Colonic mucosa (tissue), 4 donors: ENCODE measurements at places on chromosomes 5 and 9. TPM values are rescaled to one million over a fixed set of nuclear protein-coding genes. Genes with fewer than 3 reads are reported as not detected.

DNA sequence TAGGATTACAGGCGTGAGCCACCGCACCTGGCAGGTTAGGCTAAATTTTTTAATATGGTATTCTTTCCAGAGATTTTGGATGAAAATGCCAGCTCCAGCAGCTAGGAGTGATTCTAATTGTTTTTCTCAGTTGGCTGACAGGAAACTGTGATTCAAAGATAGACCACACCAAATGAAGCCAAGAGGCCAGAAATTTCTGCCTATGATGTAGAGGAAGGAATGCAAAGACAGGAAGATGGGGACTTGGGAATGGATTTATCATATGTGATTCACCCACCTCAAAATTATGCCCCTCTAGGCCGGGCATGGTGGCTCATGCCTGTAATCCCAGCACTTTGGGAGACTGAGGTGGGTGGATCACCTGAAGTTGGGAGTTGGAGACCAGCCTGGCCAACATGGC is 53.3 kb downstream of the UGCG start:
- H3K36me3 ChIP-seq = no peaks in the 10 kb centered on the region
- H3K4me3 ChIP-seq = no peak overlapping the region
- no peaks in the 10 kb centered on the region for H3K4me1 ChIP-seq
- H3K27me3 ChIP-seq = no peaks in the 10 kb centered on the region
- DNase-seq = no peak
- no peak overlapping the region for H3K27ac ChIP-seq

GRCh38 chr9:93668261-93668871 is 92.0 kb downstream of the PHF2 start:
- H3K27ac ChIP-seq = no peak overlapping the region
- H3K4me3 ChIP-seq = no peak overlapping the region
- no peaks in the 10 kb centered on the region for H3K36me3 ChIP-seq
- no peak for DNase-seq
- H3K27me3 ChIP-seq = no peaks in the 10 kb centered on the region

GRCh38 chr5:94308442-94308841 is 310.0 kb downstream of the KIAA0825 start:
- no peak for DNase-seq
- H3K27me3 ChIP-seq = no peaks in the 10 kb centered on the region
- H3K4me3 ChIP-seq = no peak overlapping the region
- H3K27ac ChIP-seq = no peak overlapping the region

DNA sequence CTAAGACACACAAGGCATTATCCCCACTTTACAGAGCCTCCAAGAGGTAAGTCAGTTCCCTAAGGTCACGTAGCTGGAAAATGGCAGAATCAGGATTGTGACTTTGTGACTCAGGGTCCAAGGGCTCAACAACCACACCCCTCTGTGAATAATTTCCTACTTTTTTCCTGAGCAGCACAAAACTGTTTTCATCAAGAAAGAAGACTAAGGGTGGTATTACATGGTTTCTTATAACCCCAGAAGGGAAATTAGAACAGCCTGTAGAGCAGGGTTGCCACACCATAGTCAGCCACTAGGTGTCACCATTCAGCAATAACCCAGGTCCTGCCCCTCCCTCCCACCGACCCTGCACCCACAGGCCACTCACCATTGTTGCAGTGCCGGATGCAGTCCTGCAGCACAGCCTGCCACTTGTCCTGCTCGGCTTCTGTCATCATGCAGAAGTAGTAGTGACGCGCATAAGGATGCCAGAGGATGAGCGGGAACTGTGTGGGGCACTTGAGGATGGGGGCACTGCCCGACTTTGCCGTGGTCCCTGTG is 72.1 kb downstream of the LRSAM1 start:
- peaks cover 12% of the 10 kb centered on the region for H3K4me1 ChIP-seq
- H3K4me3 ChIP-seq = no peak overlapping the region
- H3K27ac ChIP-seq = no peak overlapping the region
- no peaks in the 10 kb centered on the region for H3K27me3 ChIP-seq
- peaks cover 33% of the 10 kb centered on the region for H3K36me3 ChIP-seq

DNA sequence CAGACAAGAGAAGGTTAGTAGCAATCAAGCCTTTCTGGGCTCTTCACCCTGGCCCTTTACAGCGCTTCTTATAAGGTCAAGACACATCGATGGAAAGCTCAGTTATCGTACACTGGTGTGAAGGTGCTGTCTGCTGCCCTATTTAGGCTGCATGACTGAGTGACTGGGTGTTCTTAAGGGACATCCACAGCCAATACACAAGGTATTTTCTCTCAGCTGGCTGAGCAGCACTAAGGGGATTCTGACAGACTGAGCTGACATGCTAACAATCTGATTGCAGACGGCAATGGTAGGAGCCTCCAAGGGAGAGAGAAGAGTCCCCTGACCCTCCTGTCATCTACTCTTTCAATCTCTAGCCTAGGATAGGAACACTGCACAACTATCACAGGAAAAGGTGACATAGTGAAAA is 577.9 kb downstream of the ISL1 start:
- H3K27me3 ChIP-seq = no peaks in the 10 kb centered on the region
- H3K27ac ChIP-seq = no peak overlapping the region
- H3K36me3 ChIP-seq = no peaks in the 10 kb centered on the region
- H3K4me3 ChIP-seq = no peak overlapping the region
- H3K4me1 ChIP-seq = no peaks in the 10 kb centered on the region

DNA sequence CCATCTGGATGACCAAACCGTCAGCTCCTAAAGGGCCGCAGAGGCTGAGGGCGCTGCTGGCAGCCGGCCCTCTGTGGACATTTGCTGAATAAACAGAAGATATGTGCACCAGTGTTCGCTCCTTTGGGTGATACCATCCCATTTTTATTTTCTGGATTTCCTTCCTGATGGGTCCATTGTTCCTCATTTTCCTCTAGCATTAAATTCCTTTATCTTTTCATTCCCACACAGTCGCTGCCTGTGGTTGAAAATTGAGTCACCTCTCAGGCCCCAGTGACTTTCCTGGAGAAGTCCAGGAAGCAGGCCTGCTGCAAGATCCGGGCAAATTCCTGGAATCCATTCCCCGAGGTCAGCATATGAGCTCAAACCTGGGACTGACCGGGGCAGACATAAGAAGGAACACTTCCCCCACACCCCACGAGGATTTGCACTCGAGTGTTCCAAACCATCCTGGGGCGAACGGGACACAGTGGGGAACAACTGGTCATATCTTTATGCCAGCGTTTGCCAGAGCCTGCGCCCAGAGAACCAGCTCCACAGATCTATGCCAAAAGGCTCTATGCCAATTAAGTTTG is 86.7 kb upstream of the PCA3 start:
- H3K4me1 ChIP-seq = no peaks in the 10 kb centered on the region
- H3K36me3 ChIP-seq = no peaks in the 10 kb centered on the region
- no peak overlapping the region for H3K4me3 ChIP-seq
- no peak for DNase-seq

DNA sequence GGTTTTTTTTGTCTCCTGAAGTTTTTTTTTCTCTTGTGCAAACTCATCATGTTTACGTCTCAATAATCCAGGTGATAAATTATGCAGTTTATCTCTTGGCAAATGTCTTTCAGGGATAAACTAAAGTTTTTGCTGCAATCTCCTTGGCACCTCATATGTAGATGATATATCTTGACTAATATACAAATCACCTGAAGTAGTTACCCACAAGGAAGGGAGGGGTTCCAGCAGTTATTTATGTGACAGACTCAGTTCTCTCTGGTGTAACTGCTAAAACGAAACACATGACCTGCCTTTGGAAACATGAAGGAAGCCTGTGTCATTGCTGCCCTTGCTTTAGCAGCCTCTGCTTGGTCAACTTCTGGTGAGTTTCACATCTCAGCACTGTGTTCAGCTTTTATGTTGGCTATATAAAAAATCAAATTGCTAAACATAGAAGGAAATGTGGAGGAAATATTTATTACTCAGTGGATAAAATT is 39.3 kb upstream of the KIAA1958 start:
- H3K4me1 ChIP-seq = no peaks in the 10 kb centered on the region
- H3K27ac ChIP-seq = no peak overlapping the region
- no peak overlapping the region for H3K4me3 ChIP-seq
- DNase-seq = no peak
- no peaks in the 10 kb centered on the region for H3K27me3 ChIP-seq
- no peaks in the 10 kb centered on the region for H3K36me3 ChIP-seq

DNA sequence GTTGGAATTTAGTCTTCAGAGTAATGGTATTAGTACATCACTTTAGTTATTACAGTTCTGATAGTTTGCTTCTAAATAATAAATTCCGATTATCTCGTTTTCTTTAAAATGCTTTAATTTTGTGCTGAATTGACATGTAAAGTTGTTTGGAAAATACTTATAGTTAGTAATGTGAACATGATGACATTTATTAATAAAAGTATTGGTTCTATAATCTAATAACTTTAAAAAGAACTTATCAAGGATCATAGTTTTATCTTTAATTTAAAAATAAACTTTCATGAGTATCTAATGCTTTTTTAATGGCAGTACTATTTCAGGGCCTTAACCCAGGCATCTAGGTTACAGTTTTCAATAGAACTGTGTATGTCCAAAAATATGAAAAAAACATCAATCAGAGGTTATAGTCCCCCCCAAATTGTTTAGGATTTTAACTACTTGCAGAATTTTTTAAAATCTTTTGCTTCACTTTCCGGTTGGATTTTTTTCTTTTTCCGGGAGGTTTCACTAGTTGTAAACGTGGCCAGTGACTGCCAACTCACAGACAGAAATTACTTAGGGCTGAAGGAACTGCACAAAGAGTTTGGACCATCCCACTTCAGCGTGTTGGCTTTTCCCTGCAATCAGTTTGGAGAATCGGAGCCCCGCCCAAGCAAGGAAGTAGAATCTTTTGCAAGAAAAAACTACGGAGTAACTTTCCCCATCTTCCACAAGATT is 680 bp downstream of the GPX8 start:
- H3K36me3 ChIP-seq = no peaks in the 10 kb centered on the region
- no peaks in the 10 kb centered on the region for H3K4me1 ChIP-seq
- DNase-seq = peak; percentile 76
- H3K27ac ChIP-seq = peak overlapping the region; percentile 21

- H3K27me3 ChIP-seq = no peaks in the 10 kb centered on the region
- no peak for DNase-seq
- H3K27ac ChIP-seq = no peak overlapping the region
- H3K4me3 ChIP-seq = no peak overlapping the region
- H3K36me3 ChIP-seq = no peaks in the 10 kb centered on the region
Measured at GRCh38 chr5:83375049-83375745, 96.3 kb upstream of the VCAN start.

DNA sequence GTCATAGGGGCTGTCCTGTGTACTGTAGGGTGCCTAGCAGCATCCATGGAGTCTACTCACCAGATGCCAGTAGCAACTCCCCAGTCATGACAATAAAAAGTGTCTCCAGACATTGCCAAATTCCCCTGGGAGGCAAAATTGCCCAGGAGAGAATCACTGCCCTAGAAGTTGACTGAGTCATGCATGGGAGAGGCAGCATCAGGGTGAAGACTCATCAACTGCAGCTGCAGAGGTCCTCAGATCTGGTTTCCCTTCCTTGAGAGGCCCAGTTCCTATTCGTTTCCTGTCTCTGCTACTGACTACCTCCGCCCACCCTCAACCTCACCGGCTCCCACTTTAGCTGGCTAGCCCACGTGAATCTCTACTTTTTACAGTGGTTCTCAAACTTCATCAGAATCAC is 88.6 kb upstream of the AGXT2 start:
- H3K4me3 ChIP-seq = no peak overlapping the region
- H3K4me1 ChIP-seq = no peaks in the 10 kb centered on the region
- DNase-seq = no peak
- H3K27ac ChIP-seq = no peak overlapping the region
- H3K36me3 ChIP-seq = no peaks in the 10 kb centered on the region

GRCh38 chr9:113186137-113186755 is 34.8 kb downstream of the FKBP15 start:
- H3K27ac ChIP-seq = no peak overlapping the region
- no peak for DNase-seq
- no peak overlapping the region for H3K4me3 ChIP-seq
- no peaks in the 10 kb centered on the region for H3K27me3 ChIP-seq
- peaks cover 15% of the 10 kb centered on the region for H3K36me3 ChIP-seq

DNA sequence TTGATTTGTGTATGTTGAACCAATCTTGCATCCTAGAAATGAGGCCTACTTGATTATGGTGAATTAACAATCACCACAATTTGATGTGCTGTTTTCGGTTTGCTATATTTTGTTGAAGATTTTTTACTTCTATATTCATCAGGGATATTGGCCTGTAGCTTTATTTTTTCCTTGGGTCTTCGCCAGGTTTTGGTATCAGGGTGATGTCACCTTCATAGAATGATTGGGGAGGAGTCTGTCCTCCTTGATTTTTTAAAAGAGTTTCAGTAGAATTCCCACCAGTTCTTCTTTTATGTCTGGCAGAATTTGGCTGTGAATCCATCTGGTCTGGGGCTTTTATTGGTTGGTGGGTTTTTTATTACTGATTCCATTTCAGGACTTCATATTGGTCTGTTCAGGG is 115.2 kb downstream of the CPLANE1 start:
- H3K36me3 ChIP-seq = no peaks in the 10 kb centered on the region
- H3K4me3 ChIP-seq = no peak overlapping the region
- H3K27me3 ChIP-seq = no peaks in the 10 kb centered on the region
- DNase-seq = no peak

DNA sequence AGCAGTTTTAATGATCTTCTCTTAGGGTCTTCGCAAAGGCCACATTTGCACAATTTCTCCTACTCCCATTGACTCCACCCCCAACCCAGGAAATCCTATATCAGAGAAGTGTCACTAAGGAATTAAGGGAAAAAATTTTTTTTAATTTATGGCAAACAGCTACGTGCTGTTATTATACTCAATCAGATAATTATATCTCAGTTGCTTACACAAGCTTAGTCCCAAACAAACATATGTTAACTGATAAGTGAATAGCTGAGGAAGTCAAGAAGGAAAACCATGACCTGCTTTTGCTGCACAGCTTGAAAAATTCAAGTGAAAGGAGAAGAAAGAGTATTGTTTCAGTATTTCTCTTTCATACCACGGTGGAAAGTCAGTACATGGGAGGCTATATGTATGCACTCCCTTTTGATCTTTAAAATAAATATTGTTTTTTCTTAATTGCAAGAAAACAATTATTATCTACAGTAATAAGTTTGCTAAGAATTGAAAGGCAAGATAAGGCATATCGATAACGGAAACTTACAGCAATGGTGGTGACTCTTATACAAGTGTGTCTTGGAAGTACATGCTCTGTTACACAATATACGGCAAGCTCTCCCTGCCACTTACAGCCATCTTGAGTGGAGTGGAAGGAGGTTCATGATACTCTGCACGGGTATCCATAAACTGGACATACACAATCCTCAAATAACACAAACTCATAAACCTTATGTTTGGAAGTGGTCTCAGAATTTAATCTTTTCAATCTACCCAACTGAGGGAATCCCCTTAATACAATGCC is 167.9 kb upstream of the FREM1 start:
- no peak overlapping the region for H3K4me3 ChIP-seq
- no peaks in the 10 kb centered on the region for H3K36me3 ChIP-seq
- no peak overlapping the region for H3K27ac ChIP-seq
- DNase-seq = no peak
- no peaks in the 10 kb centered on the region for H3K27me3 ChIP-seq

GRCh38 chr9:76634356-76635054 is 129.7 kb upstream of the PCA3 start:
- H3K27ac ChIP-seq = no peak overlapping the region
- H3K27me3 ChIP-seq = no peaks in the 10 kb centered on the region
- H3K4me1 ChIP-seq = no peaks in the 10 kb centered on the region
- no peak for DNase-seq
- no peak overlapping the region for H3K4me3 ChIP-seq

- H3K27ac ChIP-seq = peak overlapping the region; percentile 46
- peak overlapping the region; percentile 69 for H3K4me3 ChIP-seq
- H3K4me1 ChIP-seq = peaks cover 29% of the 10 kb centered on the region
- peak; percentile 91 for DNase-seq
- no peaks in the 10 kb centered on the region for H3K36me3 ChIP-seq
Measured at GRCh38 chr5:177402271-177403043, 2.0 kb upstream of the PFN3 start.

Gene GNA14
- 11.7 TPM for total RNA-seq

Gene MAT2B
- total RNA-seq = 86.7 TPM

Gene VAV2
- 45.1 TPM for total RNA-seq

Gene CCL21
- 27.3 TPM for total RNA-seq

Gene SDHA
- 285 TPM for total RNA-seq

Gene NAIF1
- 10.8 TPM for total RNA-seq

Gene DPYSL3
- total RNA-seq = 8.8 TPM
